EL (cell line): ENCODE measurements at places on chromosomes 3 and 15.

DNA sequence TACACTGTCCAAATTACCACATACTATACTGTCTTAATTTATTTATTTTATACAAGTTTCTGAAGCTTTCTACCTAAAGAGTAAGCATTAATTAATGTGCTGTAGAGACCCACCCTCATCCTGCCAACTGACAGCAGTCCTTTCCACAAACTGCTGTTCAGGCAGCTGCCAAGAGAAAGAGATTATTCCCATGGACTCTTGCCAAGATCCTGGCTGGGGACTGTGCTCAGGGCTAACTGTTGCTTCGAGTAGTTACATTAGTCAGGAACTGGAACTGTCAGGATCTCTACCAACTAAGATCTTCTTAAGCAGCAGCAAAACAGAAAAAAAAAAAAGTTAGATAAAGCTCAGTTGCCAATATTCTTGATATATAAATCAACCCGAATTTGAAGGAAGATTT, 398.8 kb downstream of the MECOM start:
- DNase-seq = peak; percentile 28

DNA sequence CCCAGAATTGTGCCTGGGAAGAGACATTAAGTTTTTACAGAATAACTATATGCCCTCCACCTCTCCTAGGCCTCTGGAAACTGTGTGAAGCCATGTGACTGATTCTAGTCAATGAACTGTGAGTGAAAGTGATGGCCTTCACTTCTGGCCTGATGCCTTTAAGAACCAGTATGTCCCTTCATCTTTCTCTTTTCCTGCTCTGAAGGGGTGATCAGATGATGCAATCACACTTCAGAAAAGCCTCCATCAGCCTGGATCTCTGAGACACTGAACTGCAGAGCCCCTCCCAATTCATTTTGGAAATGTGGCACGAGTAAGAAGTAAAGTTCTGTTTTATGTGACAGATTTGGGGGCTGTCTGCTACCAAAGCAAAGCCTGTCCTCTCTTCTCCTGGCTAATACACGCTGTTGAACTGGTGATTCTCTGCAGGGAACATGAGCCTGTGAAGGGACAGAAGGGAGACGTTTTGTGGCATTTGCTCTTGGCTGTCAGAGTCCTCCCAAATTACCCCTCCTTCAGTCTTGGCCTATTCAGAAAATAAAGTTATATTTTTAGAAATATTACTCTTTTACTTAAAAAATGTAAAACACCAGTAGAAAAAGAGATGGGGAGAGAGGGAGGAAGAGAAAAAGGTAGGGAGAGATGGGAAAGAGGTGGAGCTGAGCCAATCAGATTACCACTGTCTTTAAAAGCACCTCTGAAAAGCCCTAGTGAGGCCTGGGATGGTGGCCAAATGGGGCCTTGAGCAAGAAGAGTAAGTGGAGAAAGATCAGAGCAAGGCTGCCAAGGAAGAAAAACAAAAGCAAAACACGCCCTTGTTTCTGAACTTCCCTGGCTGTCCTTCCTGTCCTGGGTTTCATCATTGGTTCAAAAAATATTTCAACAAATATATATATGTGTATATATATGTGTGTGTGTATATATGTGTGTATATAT, 40.9 kb upstream of the RYK start:
- peak; percentile 46 for DNase-seq

- DNase-seq = no peak
These were observed 1.1 kb downstream of the PAK6 start for GRCh38 chr15:40239693-40240618.

DNA sequence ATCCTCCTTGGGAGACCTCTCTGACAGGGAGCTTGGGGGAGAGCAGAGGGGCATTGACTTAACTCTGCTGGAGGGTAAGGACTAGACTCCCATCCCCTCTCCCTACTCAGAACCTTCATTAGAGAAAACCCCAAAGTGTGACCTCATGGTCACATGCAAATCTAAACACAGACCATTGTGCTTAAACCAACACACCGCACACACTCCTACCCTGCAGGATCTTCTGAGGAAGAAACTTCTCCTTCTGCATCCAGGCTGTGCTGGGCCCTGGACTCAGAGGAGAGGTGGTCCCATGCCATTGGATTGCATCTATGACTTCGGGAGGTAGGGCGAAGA, 805 bp upstream of the PARP16 start:
- no peak for DNase-seq

GRCh38 chr15:45023659-45024225, 747 bp downstream of the SORD start:
- peak; percentile 42 for DNase-seq

- no peak for DNase-seq
These were observed 14.6 kb downstream of the SPINK8 start for GRCh38 chr3:48318713-48319468.

GRCh38 chr3:16297997-16298885, 33.2 kb downstream of the OXNAD1 start:
- no peak for DNase-seq

DNA sequence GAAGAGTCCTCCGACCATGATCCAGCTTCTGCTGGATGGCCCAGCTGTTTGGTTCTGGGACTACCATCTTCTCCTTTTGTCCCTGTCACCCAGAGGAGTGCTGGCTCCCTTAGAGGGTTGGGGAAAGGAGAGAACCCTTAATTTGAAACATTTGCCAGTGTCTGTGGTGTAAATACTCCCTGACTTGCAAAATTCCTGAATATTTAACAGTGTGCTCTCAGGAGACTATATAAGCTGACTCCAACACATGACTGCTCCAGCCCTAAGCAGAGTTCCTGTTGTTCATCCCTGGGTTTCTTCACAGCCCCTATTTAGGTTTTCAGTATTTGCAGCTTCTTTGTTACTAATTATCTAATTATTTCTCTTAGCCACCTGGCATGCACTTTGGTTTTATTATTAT, 133.1 kb downstream of the CPNE4 start:
- no peak for DNase-seq

GRCh38 chr3:157059661-157060060, 100.3 kb downstream of the CCNL1 start:
- DNase-seq = no peak

DNA sequence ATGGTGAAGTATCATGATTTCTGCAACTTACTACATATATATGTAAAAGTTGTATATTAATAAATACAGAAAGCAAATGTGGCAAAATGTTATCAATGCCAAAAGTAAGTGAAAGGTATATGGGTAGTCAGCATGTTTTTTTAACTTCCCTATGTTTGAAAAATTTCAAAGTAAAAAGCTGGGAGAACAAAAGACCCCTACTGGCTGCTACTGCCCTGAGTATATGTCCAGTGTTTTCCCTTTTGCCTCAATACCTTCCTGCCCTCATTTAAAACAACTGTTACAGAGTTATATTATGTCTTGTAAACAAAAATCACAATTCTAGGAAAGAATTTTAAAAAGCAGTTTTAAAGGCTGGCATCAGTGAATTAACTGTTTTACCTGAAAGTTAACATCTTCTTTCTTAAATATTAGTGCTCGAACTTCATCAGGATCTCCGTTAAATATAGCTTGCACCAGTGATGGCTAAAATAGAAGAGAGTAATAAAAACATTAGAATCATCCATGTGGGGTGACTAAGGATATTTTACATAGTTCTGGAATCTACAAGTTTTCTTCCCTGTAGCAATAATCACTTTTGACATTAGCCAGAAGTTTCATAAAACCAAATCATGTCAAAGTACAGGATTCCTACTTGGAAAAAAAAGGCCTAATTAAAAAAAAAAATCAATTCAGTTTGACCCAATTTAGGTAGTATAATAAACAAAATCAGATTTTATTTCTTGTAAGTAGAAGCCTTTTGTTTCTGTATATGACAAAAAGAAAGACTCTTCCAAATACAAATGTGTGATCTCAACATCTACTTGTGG, 2.7 kb downstream of the ANKRD28 start:
- peak; percentile 34 for DNase-seq

DNA sequence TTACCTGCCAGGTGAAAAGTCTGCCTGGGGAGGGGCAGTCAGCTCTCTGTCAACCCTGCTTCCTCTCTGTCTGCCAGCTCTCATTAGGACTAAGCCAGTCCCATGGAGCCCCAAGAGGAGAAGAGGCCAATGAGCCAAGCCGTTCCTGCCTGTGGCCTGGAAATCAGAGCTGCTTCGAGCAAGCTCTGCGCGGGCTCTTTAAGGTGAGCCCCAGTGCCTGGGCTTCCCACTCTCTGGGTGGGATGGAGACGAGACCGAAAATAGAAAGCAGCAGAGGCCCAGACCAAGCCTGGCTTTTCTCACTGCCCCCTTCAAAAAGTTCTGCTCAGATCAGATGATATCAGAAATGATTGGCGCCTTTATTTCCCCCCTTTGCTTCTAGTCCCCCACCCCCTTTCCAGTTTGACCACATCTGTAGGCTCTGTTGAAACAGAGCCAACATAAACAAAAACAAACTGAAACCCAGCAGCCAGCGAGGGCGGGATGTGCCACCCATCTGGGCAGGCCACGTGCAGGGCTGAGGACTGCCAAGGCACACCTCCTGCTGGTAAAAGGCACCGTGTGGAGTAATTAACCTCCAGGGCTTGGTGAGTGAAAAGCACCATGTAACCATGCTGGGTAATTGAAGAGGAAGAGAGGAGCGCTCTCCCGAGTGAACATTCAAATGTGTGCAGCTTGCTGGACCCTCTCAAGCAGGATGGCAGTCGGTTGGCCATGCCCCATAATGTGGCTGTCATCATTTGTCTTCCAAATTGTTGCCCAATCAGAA, 471.0 kb upstream of the PROK2 start:
- no peak for DNase-seq

GRCh38 chr3:37718632-37719031, 143.0 kb upstream of the CTDSPL start:
- DNase-seq = no peak

GRCh38 chr15:40650479-40650878, 44.5 kb upstream of the RAD51 start:
- no peak for DNase-seq

GRCh38 chr3:184825121-184825820, 13.3 kb downstream of the VPS8 start:
- no peak for DNase-seq

DNA sequence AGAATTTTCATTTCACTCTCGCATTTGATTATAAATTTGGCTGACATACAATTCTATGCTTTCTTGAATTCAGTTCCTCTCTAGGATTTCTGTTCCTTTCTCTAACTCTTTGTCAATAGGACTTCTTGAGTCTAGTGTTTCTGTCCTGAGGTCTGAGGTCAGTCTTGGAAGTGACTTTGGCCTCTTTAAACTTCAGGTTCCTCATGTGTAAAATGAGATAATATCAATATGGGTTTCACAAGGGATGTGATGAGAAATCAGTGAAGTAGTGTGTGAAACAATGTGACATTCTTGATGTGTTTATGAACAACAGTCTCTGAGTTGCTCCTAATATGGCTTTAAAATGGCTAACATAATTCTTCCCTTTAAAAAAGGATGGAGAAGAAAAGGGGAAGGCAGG, 92.2 kb downstream of the SV2B start:
- DNase-seq = no peak

DNA sequence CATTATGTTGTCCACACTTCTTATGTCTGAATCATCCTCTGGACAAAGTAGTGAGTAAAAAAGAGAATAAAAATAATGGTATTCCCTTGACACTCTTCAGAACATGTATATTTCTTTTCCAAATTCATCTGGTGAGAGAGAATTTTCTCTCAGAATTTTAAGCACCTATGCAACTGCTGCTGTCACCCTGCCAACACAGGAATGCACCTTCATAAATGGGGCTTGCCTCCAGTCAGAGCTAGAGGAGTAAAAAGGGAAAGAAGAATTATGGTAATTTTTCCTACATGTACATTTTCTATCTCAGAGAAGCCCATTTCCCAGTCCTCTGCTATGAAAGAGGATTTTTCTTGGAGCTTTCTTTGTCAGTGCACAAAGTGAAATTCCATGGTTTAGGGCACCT, 92.2 kb upstream of the ALCAM start:
- no peak for DNase-seq

- no peak for DNase-seq
These were observed 59.0 kb downstream of the GRIP2 start for GRCh38 chr3:14481018-14481645.

GRCh38 chr3:134453631-134454030, 32.2 kb downstream of the ANAPC13 start:
- no peak for DNase-seq

DNA sequence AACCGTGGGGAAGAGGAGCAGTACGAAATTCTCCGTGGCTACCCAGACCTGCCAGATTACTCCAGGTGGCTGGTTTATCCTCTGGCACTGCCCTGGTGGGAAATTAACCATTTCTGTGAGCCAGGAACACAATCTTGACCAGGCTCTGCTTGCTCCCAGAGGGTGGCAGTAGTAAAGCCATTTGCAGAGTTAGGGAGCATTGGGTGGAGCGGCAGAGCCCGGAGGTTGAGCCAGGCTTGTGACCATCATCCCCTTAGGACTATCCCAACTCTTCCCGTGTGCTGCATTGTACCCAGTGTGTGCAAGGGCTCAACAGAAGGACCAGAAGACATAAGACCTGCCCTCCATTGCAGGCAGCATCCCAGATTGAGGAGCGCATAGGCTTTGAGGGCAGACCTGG, 5.3 kb downstream of the KNG1 start:
- DNase-seq = peak; percentile 15

- no peak for DNase-seq
These were observed 166.6 kb downstream of the TLE3 start for GRCh38 chr15:69931156-69931555.

DNA sequence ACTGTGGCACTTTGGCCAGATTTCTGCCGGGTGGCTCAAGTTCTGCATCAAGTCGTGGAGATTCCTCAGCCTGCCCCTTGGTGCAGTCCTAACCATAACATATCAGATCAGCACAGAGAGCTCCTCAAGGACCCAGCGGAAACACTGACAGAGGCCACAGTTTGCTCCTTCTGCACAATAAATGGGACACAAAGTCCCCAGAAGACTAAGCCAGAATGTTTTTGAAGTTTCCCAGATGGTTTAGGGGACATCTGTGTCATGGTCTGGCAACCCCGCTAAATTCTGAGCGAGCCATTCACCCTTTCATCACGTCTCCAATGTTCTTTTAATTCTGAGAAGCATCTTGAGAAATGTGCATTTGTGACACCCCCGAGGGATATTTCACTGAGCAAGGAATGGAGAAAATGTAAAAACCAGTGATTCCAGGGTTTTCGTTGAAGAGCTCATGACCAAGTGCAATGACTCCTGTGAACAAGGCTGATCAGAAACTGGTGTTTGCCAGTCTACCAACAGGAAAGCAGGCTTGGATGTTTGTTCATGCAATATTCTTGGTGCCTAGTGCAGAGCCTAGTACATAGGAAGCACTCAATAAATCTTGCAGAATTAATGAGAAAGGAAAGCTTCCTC, 64.8 kb upstream of the LMCD1 start:
- DNase-seq = no peak

- DNase-seq = no peak
These were observed 442.8 kb upstream of the ARRDC4 start for GRCh38 chr15:97517737-97518136.

- DNase-seq = peak; percentile 58
These were observed 5.9 kb upstream of the KLHL25 start for GRCh38 chr15:85800478-85801123.

DNA sequence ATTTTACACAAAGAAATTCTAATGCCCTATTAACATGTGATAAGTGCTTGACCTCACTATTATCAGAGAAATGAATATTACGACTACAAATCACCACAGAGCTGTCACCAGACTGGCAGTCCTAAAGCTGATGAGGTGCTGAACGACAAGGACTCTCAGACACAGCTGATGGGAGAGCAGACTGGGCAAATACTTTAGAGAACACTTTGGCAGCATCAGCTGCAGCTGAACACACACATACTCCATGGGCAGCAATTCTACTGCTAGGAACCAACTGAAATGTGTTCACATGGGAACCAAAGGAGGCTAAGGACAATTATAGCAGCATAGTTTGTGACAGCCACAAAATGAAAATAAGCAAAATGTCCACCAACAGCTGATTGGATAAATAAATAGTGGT, 45.5 kb downstream of the SUSD5 start:
- no peak for DNase-seq
